ENCODE measurements at places on chromosomes 7 and 10.

GRCh38 chr10:2619472-2619871 lies 447.9 kb upstream of the PFKP start:
- no peak for DNase-seq

DNA sequence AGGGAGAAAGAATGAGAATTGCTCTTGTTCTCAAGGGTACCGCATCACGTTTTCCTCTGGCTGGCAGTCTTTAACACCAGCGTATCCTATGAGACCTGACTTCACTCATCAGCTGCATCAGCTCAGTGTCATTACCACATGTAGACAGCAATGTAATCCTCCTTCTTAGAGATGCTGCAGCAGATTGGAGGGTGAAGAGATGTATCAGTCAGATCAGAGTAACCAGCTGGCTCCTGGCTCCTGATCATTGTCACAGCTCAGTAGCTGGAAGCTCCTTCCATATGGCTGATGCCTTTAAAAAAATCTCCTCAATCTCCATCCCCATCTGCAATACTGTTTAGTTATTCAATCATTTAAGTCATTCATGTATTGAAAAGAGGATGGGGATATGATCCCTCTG lies 39.7 kb upstream of the EPHB6 start:
- DNase-seq: no peak

DNA sequence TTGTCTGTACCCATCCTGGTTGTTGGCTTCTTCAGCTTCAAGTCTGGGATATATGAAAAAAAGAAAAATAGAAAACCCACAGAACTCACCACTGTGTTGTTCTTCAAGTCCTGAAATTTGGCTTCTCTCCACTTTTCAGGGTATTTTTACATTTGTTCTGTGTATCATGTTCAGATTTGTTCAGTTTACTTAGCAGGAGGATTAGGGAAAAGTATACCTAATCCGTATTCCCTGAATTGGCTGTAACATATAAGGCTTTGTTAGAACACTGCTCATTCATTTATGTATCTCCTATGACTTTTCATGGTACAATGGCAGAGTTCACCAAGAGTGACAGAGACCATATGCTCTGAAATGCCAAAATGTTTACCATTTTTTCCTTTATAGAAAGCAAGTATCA lies 146.9 kb downstream of the PTN start:
- no peak for DNase-seq

DNA sequence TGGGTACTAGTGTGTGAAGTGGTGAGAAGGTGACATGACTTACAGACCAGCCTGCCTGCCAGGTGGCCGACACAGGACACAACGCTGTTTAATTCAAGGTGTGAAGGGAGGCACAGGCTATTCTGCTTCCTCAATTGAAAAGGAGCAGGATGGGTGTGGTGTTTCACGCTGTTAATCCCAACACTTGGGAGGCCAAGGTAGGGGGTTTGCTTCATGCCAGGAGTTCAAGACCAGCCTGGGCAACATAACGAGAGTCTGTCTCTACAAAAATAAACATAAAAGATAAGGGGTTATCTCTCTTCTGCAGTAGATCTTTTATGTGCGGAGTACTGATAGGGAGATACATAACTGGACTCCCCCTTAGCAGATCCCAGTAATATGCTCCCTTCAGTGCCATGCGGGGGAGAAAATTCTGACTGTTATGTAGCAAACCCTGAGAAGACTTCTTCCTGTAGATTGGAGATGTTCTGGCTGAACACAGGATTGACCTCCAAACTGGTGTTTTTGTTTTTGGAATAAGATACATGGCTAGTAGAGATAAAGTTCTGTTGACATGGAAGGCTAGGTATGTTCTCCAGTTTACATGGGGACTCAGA lies 63.2 kb downstream of the CCNY start:
- DNase-seq: no peak

DNA sequence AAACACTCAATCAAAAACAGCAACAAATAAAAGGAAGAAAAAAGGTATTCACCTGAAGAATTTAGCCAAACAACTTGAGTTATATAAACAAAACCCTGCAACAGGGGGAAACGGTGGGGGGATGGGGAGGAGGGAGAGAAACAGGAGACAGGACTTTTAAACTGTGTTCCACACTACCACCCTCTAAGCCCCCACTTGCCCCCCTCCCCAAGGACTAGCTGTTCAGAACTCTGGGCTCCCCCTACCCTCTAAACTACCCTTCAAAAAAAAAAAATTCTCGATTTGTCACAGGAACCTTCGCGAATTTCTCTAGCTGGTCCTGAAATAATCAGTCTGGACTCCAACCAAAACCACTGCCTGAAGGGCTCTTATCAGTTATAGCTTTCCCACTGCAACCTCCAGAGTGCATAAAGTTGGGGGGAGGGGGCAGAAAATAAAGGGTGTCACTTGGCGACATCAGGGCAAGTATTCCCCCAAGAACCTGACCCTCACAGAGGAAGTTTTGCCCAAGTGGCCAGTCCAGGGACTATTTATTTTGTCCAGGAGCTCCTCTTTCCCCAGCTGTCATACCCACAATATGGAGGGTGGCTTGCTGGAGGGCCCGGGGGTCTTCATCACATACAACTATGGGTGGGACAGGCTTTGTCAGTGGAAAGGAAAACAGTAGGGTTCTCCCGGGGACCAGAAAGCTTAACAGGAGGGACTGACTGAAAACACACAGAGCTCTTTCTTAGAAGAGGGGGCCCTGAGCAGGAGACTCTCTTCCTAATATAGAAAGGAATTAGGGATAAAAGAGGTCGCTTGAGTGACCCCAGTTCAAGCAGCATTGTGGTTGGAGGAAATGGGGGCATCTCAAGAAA lies 1.3 kb downstream of the UBE2H start:
- DNase-seq: no peak

DNA sequence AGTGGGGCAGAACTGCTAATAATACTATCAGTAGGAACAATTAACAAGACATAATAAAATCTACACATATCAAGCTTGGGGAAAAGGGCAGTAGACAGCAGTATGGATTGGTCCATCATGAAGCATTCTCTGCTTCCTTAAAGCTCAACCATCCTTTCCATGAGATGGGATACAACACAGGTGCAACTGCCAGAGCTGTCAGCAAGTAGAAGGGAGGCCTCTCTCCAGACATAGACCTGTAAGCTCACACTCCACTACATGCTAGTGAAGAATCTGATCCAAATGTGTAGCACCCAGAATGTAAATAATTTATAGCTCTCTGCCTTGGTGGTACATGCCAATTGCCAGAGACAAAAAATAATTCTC lies 41.5 kb upstream of the ANAPC16 start:
- no peak for DNase-seq

All from NCI-H510A treated with DMSO at 0.1 percent for 48 hours (cell line).